ENCODE measurements at places on chromosomes 11 and 22. TPM values are rescaled to one million over a fixed set of nuclear protein-coding genes. Genes with fewer than 3 reads are reported as not detected.

Gene H19
- not detected for polyA plus RNA-seq

Gene KRTAP5-4
- not detected for polyA plus RNA-seq

Gene SYCE3
- polyA plus RNA-seq = not detected

Gene OR52E8
- not detected for polyA plus RNA-seq

DNA sequence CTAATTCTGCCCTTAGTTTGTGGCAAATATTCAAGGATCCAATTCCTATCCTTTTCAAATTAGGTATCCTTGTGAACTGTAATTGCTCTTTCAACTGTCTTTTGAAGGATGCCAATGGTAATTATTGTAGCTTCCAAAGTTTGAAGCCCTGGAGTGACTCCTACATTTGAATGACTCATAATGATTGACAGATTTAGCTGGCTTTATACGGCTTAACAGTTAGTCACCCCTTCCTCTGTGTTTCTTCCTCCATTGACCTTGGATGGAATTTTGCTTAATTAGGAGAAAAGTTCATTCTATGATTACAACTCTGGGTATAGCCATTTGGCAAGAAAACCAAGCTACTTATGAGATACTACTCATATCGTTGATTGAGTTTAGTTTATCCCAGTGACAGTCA, 639.3 kb upstream of the KIRREL3 start:
- DNase-seq = no peak

DNA sequence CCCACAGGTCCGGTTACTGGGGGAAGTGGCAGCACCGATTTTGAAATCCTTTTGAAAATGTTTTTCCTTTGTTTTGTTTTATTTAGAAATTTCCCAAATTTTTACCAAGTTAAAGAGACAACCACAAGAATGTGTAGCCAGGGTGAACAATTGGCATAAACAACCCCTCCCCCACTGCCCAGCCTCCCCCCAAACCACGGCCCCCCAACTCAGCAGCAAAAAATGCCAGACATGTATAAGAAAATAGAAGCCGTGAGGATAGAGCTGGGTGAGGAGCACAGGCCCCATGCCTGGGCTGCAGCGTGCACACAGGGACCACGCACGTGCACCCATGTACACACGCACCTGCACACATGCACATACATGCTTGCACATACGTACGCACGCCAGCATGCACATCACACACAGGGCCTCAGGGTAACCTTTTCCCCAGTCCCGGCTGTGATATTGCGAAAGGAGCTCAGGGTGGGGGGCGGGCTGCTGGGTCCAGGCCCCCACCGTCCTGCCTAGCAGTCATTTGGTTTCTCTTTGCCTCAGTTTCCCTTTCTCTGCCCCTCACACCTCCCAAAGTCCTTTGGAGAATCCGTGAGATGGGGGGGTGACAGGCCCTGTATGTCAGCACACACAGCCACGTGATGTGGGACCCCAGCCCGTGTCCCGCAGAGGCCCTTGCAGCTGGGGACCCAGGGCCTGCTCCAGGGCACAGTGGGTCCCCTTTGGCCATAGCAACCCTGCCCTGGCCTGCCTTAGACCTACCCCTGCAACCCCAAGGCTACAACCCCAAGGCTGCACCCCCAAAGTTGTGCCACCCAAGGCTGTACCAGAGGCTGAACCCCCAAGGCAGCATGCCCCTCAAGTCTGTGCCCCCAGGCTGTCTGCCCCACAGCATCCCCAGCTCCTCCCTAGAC, 42.9 kb downstream of the IGF2 start:
- no peak for DNase-seq

DNA sequence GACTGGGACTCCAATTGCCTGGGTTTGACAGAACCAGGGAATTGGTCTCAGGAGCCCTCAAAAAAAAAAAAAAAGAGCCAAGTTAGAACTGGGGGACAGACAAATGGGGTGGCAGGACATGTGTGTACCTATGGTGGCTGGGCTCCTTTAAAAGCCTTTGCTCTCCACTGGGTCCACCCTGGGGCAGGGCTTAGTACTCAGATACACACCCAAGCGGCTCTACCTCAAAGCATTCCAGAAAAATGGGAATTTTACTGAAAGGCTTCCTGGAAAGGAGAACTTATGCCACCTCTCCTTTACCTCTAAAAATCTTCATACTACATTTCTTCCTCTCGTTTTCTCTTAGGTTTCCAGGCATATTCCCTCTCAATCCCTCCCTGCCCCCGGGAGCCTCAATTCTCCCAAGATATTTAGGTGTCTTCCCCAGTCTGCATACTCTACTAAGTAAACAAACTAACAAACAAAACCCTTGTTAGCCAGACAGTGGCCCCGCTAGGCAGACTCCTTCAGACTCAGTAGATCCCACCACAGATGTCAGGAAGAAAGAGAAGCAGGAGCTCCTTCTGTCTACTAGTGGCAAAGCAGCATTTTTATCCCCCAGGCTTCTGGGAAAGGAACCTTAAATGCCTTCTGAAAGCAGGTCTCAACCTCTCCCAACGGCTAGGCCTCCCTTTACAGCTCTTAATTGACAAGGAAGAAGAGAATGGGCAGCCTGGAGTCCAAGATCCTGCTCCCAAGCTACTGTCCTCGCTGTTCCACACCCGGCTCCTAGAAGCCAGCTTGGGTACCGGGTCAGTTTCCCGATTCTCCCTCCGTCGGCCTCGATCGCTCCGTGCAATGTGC, 653 bp downstream of the PCSK7 start:
- DNase-seq = no peak

GRCh38 chr11:74330075-74330858, 18.8 kb upstream of the P4HA3 start:
- no peak for DNase-seq

DNA sequence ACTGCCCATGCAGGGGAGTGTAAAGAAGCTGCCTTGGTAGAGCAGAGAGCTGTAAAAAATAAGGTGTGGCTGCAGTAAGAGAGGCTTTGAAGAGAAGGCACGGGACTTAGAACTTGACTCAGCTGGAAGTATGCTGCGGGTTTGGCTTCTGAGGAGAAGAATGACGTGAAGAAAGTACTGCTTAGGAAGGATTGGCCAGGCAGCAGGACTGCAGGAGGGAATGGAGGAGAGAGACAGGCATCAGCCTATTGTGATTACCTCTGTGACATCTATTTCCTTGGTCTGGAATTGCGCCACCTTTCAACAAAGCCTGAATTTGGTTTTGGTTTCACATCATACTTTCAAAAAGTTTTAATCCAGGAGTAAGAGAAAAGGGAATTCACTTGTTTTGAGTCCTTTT, 22.5 kb downstream of the PRRG4 start:
- DNase-seq = no peak
